Right atrium auricular region (tissue), 2 donors: ENCODE measurements at places on chromosomes 2 and 18. TPM values are rescaled to one million over a fixed set of nuclear protein-coding genes. Genes with fewer than 3 reads are reported as not detected.

GRCh38 chr2:163662141-163662780 lies 73.5 kb downstream of the FIGN start:
- no peak for DNase-seq

DNA sequence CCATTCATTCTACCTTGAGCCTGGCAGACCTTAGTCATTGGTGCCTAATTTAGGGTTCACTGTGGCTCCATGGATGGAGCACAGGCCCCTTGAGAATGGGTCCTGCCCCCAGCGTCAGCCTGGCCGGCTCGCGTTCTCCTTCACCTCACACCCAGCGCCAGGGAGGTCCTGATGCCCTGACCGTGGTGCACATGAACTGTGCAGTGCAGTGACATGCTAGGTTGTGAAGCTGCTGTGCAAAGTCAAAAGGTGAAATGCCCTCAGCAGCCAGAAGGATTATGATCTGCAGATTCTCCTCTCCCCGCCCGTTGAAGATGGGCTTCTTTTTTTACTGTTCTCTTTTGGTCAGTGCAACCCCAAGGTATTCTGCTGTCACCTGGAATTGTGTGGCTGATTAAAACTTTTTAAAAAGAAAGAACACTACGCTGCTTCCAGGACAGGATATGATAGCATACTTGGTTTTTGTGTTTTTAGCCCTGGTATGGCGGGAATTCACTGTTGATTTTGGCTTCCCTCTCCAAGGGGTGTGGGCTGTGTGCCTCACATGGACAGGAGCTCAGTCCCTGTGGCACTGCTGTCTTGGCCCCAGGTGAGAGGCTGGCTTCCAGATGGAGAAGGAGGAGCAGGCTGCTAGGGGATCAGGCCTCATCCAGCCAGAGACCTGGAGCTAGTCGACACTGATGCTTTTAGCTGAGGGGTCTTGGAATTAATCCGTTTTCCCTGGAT lies 49.4 kb upstream of the MCFD2 start:
- DNase-seq = no peak

DNA sequence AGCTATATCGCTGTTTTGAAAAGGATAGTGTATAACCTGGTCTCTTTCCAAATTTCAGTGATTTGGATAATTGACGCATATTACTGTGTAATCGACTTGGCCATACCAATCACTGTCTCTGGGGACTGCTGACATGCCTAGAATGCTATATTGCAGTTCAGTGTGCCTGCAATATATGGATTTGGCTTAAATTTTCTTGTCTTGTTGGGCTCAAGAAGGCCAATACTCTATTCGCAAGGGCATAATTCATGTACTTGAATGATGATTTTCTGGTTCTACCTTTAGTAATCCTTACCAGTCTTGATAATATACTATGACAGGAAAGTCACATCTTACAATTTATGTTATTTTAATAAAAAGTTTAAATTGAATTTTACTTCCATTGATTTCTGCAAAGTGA lies 21.7 kb upstream of the THUMPD2 start:
- no peak for DNase-seq

DNA sequence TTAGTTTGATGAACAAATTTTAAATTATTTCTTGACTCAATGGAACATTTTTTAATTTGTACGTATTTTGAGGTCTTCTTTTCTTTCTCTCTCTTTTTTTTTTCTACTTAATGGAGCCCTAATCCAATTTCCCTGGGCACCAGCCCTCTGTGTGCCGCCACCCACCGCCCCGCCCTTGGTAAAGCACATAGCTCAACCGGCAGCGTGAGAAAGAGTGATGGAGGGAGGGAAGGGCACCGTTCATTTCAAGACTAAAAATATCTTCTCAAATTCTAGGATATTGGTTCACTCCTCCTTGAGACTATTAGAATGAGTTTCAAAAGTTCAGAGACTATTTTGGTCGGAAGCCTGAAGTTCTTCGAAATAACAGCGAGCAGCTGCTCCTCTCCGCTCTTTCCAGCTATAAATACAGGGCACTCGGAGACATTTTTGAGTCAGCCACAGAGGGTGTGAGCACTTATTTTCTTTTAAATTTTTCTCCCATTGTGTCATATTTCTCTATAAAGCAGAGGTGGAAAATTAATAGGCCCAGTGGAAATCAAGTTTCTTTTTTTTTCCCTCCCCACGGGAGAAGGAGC lies 731.7 kb upstream of the ID2 start:
- DNase-seq = no peak

- DNase-seq = peak; percentile 92
These were observed 17.3 kb upstream of the ANXA4 start for GRCh38 chr2:69724540-69725159.

DNA sequence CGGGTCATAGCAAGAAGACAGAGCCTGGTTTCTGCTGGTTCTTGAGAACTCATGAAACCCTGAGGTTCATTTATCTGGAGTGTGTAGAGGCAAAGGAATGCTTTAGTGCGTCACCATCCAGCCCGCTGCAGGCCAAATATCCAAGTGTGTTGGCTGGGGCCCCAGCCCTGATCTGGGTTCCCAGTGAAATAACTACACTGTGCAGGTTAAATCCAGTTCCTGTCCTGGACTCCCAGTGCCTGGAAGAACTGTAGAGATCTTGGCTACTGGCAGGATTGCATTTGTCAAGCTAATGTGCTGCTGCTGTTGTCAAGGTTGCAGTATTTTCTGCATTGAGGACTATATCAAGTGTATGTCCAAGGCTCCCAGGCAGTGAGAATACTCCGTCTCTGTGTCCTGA lies 89.9 kb downstream of the MAPK4 start:
- DNase-seq = peak; percentile 89

DNA sequence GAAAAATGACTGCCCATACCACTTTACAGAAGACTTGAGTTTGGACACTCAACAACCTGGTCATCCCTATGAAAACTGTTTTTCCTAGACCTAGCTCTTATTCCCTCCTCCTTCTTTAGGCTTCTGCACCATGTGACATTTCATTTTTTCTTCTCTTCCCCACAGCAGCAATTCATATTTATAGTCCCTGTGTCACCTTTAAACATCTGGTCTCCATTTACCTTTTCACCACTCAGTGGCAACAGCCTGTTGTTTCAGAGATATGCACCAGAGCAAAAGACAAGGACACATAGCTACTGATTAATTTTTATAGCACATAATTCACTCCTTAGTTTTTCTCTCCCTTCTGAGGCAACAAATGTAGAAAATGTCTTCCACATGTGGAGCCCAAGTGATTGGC lies 118.7 kb downstream of the RIT2 start:
- no peak for DNase-seq

- DNase-seq = no peak
These were observed 17.2 kb upstream of the MAL start for GRCh38 chr2:95008306-95008705.

GRCh38 chr2:106183101-106183696 lies 10.9 kb downstream of the UXS1 start:
- no peak for DNase-seq

- DNase-seq = no peak
These were observed 332.0 kb upstream of the RAB12 start for GRCh38 chr18:8277270-8277669.

DNA sequence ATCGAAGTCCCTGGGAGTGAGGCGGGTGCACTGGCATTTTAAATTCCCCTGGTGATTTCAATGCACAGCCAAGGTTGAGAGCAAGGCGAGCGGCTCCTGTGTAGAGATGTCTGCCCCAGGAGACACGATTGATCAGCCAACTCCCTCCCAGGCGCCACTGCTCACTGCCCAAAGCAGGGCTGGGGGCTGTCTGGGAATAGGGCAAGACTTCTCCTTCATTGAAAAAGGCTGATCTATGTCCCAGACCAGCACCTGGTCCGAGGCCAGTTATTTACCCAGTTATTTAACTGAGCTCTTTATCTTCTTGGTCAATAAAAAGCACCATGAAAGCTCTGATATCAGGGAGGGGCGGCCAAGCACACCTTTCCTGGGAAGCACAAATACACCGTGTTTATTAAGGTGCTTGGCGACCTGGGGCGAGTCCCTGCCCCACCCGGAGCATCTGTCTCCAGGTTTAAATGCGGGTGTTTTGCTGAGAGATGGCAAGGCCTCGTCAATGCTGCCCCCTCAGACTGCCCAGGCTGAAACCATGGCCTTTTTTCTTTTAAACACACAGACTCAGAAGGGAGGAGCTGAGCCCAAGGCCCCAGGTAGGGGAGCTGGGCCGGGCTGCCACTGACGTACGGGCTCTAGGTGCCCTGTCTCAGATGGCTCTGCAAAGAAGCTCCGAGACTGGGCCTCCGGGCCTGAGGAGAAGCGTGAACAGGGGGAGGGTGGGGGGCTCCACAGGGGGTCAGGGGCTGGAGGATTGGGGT lies 73.9 kb upstream of the HPCAL1 start:
- DNase-seq = no peak

DNA sequence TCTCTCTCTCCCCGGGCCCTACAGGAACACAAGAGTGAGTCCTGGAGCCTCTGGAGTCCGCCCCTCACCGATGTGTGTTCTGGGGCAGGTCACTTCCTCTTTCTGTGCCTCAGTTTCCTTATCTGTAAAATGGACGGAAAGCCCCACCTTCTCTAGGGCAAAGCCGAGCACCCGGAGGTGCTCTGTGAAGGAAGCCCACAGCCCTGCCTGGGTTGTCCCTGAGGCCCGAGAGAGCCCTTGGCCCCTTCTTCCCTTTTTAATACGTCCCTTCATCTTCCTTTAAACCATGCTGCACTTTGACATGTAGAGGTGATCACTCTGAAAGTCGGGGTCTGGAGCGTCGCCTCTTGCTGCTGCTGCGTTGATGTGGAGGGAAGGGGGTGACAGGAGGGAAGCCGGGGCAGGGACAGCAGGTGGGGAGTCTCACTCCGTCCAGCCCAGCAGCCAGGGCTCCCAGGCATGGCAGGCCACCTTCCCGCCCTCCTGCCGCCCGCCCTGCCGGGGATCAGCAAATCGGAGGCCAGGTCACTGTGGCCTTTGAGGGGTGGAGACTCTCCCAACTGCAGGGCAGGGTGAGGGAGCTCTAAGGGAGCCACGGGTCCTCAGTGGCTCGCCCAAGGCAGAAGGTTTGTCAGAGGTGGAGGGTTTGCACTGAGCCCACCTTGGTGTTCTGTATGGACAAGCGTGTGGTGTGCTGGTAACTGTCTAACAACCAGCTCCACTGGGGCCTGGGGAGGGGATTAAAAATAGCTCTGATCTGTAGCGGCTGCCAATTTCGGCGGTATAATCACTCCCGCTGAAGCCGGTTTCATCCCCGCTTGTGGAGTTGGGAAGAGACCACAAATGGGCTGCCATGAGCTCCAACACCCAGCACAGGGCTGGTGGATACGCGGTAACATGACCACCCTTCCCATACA lies 135.9 kb upstream of the ID2 start:
- no peak for DNase-seq

GRCh38 chr2:188601927-188602326 lies 310.3 kb downstream of the GULP1 start:
- DNase-seq = no peak

DNA sequence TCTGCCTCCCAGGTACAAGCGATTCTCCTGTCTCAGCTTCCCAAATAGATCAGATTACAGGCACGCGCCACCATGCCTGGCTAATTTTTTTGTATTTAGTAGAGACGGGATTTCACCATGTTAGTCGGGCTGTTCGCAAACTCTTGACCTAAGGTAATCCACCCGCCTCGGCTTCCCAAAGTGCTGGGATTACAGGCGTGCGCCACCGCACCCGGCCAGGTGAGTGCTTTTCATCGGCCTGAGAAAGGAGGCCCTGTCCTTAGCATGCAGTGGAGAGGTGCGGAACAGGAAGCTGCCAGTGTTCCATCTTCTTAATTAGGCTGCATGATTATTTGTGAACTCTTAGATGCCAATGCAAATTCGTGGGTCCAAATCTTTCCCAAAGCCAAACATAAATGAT lies 125.7 kb upstream of the THSD7B start:
- no peak for DNase-seq

DNA sequence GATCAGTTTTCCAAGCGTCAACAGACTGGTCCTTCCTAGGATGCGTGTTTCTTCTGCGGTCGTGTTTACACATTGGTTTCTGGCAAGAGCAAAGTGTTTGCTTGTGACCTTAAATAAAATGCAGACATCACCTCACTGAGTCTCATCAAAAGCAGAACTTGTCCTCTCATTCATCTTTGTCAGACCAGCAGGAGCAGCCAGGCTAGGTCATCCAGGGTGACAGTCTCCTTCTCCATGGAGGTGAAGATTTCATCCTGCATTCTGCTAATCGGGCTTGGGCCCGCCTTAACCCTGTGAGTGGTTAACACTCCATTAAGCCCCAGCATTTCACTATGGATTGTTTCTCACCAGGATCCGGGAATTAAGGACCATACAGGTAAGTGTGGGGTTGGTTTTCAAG lies 64.2 kb upstream of the PID1 start:
- DNase-seq = no peak

DNA sequence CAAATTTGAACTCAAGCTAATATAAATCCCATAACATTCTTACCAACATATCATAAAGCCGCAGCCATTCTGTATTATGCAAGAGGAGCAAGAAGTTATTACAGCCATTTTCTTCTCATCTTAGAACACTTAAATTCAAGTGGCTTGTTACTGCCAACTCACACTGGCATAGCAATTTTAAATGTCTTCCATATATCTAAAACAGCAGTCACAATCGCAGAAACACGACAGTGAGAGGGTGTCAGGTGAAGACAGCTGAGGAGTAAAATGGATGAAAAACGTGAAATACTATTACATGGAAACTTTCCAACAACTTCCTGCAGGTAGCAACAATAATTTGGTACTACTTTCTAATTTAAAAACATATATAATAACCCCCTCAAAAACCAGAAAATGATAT lies 17.9 kb downstream of the PPP3R1 start:
- no peak for DNase-seq

The DTNA gene
- total RNA-seq = 197 TPM

GRCh38 chr2:109020217-109020637 lies 31.2 kb upstream of the EDAR start:
- DNase-seq = no peak

GRCh38 chr2:224938651-224939182 lies 103.6 kb downstream of the DOCK10 start:
- DNase-seq = no peak

The TMEM150A gene
- total RNA-seq = 21.7 TPM

GRCh38 chr2:220550995-220551700 lies 923.7 kb downstream of the SLC4A3 start:
- no peak for DNase-seq

- DNase-seq = no peak
These were observed 112.0 kb downstream of the ZBTB7C start for GRCh38 chr18:48297139-48297538.

- no peak for DNase-seq
These were observed 78.3 kb upstream of the SETBP1 start for GRCh38 chr18:44602380-44602779.

- no peak for DNase-seq
These were observed 6.4 kb downstream of the ERLEC1 start for GRCh38 chr2:53793261-53793660.
